ENCODE measurements at places on chromosomes 13 and 19. TPM values are rescaled to one million over a fixed set of nuclear protein-coding genes. Genes with fewer than 3 reads are reported as not detected.

The FAM83E gene
- under 0.01 TPM for total RNA-seq

The C19orf73 gene
- 0.37 TPM for total RNA-seq

The SIAH3 gene
- total RNA-seq, result not detected

The GRIK5 gene
- not detected for total RNA-seq

The C3 gene
- total RNA-seq, result 19.1 TPM

All from subcutaneous preadipocyte (primary cell).